NCI-H2029 (cell line): ENCODE measurements at places on chromosomes 1 and 21.

DNA sequence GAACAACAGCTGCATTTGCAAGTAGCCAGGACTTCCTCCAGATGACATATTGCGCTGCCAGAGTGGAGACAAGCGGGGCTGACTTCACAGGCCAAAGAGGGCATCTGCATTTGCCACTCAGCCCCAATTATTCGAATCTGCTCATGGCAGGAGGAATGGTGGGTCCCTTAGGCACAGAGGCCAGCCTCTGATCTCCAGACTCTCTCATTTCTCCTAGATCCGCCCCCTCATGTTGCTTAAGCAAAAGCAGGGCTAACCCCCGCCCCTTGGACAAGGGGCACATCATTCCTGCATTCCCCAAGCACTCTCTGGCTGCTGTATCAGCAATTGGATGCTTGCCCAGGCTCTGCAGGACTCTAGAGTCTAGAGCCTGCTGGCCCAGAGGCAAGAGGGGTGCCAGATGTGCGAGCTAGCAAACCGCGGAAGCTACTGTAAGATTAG is 262.4 kb downstream of the ST6GALNAC3 start:
- DNase-seq, result peak; percentile 1

DNA sequence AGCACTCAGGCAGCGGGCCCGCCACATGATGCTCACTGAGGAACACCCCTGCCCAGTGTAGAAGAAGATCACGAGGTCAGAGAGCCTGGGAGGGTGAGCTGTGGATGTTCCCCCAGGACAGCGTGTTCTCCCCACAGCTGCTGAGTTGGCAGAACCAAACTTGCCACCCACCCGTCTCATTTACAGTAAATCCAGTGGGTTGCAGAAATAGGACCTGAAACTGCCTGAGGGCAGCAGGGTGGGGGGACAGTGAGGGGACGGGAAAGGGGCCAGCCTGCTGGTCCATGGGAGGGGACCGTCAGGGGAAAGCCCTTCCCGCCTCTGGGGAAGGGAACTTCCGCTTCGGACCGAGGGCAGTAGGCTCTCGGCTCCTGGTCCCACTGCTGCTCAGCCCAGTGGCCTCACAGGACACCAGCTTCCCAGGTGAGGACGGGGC is at the start of gene C1QB:
TSS of gene C1QB (plus strand) at position 356 of the 436 bp plus-strand sequence. CDS start 6,227 bp downstream, outside the sequence.
- no peak for DNase-seq

GRCh38 chr1:237133921-237134320 is 91.9 kb downstream of the RYR2 start:
- DNase-seq, result no peak

GRCh38 chr1:198809247-198809646 is 170.4 kb downstream of the PTPRC start:
- no peak for DNase-seq

GRCh38 chr21:36023092-36023480 is 37.2 kb downstream of the SETD4 start:
- no peak for DNase-seq

DNA sequence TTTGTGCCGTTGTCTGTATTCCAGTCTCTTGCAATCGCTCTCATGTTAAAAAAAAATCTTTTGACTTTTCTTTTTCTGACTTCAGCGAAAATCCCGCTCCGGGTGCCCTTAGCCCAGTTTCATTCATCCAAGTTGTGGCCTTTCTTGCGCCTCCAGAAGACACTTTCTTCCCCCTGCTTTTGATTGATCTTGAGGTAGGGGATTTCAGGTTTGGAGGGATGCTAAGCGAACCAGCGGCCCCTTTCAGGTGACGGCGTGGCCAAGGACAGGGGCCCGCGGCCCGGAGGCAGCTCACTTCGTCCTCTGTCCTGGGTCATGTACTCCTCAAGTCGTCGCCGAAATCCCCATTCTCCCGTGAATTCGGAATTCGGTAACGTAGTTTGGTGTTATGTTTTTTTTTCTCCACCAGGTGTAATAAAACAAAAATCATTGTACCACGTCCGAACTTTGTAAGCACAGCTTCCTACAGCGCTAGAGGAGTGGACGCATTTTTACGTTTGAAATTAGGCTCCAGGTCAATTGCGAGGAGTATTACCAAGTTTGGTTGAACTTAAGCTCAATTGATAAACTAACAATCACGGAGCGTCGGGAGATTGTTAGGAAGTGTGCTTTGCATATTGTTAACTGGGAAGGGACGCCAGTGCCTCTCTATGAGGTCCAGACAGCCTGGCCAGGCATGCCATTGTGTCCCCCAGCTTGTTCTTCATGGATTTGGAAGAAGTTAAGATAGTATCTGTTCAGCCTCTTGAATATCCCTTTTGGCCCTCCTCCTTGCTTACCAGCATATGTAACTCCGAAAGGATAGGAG is 1.1 kb downstream of the MRPS6 start:
- DNase-seq, result no peak

DNA sequence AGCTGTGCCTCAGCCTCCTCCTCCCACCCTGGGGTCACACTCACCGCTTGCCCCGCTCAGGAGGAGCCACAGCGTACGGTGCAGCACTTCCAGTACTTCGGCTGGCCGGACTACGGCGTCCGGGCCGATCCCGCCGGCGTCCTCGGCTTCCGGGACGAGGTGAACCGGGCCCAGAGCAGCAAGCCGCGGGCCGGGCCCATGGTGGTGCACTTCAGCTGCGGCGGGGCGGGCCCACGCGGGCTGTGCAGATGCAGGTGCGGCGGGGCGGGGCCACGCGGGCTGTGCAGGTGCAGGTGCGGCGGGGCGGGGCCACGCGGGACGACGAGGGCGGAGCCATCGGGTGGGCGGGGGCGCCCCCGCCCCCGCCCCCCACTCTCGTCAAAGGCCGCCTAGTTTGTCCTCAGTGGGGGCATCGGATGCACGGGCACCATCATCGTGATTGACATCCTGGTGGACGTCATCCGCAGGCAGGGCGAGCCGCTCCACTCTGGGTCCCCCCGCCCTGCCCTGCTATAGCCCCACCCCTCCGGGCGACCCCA is 5.5 kb downstream of the RNF223 start:
- peak; percentile 46 for DNase-seq

- DNase-seq, result peak; percentile 78
Observed at GRCh38 chr21:29078869-29079767, 5.7 kb upstream of the CCT8 start.

DNA sequence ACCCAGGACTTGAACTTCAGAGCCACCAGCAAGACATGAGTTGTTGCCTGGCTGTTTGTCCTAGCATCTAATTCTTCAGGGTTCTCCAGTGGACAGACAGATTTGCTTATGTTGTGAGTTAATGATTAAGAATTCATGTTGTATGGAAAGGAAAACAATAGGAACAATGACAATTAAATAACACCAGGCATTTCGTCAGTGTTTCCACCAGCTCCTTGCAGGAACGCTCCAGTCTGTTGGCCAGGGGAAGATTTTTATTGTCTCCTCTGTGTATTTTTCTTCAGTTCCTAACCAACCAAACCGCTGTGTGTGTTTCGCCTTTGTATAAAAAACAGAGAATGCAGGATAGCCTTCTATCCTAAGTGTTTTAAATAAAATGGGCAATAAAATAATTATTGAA is 64.4 kb upstream of the PTGFR start:
- DNase-seq, result no peak

GRCh38 chr1:8070381-8070811 is 44.3 kb upstream of the ERRFI1 start:
- peak; percentile 71 for DNase-seq

DNA sequence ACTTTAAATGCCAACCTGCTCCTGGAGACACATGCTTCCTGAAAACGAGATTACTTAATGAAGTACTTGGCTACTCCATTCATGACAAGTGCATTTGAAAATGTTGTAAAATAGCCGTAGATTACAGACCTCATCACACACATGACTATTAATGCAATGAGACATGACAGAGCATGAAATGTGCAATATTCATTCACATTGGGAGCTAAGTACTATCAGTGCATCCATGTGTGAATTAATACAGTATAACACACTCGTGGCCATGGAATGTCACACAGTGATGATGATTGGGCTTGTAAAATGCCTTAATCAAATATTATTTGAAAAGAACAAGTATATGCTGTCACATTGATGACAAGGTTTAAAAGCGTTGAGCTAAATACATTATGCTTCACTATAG is 407.0 kb downstream of the AMY1C start:
- no peak for DNase-seq

DNA sequence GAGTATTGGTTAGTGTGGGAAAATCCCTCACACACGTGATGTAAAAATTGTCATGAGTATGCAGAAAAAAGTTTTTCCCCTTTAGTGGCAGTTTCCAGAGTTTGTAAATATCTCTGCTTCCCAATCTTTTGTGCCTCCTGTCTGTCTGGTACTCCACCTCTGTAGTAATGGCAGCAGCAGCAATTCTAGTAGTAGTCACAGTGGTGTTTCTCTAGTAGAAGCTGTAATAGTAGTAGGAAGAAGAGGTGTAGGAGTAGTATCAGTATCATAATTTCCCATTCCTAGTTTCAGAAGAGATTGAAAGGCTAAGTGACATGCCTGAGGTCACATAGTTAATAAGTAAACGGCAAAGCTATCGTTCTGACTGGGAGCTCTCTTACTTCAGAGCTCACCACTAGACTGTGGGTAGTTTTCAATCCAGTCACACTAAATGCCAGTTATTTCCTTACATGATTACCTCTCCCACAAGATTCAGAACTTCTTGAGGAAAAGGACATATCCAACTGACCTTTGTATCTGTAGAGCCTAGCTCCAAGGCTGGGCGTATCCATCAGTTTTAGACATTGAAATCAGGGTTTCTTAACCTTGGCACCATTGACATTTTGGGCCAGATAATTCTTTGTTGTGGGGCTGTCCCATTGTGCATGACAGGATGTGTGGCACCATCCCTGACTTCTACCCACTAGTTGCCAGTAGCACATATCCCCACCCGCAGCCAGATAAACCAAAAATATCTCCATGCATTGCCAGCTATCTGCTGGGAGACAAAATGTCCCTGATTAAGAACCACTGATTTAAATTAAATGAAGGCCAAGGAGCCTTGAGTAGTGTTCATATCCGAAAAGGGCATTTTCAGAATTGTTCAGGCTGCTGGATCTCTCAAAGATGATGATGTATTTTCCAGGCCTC is 135.9 kb downstream of the FGGY start:
- no peak for DNase-seq

GRCh38 chr21:31142600-31142999 is 104.3 kb upstream of the KRTAP19-8 start:
- no peak for DNase-seq

DNA sequence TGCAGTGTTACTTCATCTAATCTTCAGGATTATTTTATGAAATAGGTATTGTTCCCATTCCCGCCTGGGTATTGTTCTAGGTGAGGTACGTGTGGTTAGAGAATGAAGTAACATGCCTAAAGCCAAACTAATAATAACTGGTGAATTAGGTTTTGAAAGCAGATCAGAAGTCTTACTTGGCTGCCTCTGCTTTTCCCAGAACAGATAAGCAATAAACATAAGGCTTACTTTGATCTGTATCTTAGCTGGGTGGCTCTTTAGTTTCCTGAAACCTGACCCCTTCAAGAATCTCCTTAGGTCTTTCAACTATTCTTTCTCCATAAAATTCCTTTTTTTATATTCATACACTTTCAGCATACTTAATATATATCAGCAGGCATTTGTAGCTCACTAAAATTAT is 65.3 kb downstream of the VAV3 start:
- DNase-seq, result no peak

- no peak for DNase-seq
Observed at GRCh38 chr1:55420929-55421716, 206.0 kb upstream of the USP24 start.

DNA sequence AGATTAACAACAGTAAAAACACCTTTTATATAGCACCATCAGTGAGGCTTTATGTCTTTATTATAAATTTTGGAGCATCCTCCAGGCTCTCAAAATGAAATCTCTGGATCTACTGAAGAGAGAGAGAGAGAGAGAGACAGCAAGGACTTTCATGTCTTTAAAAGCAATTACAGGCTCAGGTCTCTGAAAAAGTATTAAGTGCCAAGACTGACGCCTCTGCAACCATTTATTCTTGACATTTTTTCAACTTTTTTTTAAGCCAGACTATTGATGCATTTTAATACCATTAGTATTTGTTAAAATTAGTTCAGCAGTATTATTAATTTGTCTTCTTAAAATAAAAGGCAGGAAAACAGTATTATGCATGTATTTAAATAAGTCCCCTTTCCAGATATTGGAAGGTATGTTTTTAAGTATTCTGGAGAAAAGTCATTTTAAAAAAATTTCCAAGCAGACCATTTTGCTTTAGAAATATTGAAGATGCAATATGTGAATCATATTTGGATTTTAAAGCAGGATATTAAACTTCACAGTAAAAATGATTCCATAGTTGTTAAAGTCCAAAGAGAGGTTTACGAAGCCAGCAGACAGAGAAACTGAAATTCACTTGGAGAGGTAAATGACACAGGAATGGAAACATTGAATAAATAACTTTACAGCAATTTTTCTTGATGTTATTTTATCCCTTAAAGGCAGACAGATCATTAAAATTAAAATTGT is 35.4 kb upstream of the APOBEC4 start:
- DNase-seq, result no peak

DNA sequence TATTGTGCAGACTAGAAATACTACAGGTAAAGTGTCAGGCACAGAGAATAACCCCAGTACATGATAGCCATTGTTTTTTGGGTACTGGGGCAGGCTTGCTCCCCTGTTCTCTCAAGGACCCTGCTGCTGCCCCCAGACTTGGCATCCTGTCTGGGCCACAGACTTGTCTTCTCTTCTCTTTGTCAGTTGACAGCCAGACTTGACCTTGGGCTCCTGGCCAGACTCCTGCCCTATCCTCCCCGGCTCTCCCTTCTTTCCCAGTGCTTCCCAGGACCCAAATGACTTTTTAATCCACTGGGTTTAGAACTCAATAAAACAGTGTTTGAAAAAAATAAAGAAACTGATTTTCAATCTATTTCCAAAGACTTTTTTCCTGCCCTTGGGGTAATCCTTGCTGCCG is 43.2 kb downstream of the ZSCAN20 start:
- no peak for DNase-seq

DNA sequence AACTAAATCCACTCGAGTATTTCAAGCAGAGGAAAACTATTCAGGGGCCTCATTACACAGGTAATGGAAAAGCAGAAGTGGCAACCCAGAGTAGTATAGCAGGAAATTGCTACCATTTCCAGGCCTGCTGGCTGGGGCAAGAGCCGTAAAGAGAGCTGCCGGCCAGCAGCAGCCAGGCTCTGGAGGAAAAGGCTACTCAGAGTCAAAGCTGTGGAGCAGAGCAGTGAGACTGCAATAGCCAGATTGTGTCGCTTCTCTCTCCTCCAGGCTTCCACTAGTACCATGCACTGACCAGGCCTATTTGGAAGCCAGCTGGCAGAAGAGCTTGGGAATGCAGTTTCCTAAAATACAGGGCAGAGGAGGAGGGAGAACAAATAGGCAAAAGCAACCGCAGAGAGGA is 155.5 kb downstream of the OMA1 start:
- no peak for DNase-seq

GRCh38 chr1:11308699-11309224 is 35.8 kb downstream of the UBIAD1 start:
- no peak for DNase-seq

GRCh38 chr1:39333296-39333695 is 128.8 kb downstream of the MACF1 start:
- DNase-seq, result peak; percentile 46
